ENCODE measurements at places on chromosomes 3 and 15.

DNA sequence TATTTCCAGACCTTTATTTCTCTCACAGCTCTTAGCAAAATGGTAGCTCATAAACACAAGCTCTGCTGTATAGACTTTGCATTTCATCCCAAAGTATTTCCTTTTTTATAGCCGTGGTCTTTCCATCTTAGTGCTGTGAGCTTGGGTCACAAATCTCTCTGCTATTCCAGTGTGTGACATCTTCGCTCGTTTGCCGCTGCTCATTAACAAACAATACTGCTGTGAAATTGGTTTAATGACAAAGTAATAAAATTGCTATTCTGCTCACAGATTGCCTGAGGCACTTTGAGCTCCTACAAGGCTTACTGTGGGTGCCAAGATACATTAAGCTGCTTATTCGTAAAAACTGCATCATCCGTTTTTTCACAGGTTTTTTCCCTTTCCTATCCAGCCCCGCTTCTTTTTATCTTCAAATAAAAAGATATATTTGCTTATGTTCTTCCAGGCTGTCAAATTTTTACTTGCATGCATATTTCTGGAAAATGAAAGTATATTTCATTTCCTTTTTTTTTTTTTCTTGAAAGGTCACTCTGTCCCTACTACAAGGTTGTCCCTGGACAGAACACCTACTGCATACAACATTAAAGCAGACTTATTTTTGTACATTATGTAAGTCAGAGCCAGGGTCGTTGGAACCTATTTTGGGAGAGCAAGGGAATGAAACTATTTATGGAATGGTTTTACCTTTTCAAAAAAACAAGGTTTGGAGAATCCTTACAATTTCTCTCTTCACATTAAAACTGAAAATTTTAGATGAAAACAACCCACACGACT lies 174.5 kb downstream of the MEIS2 start:
- no peak for DNase-seq

- no peak for DNase-seq
These were observed 321.2 kb upstream of the COL8A1 start for GRCh38 chr3:99317201-99317600.

- no peak for DNase-seq
These were observed 3.1 kb downstream of the GRIP2 start for GRCh38 chr3:14536837-14537589.

DNA sequence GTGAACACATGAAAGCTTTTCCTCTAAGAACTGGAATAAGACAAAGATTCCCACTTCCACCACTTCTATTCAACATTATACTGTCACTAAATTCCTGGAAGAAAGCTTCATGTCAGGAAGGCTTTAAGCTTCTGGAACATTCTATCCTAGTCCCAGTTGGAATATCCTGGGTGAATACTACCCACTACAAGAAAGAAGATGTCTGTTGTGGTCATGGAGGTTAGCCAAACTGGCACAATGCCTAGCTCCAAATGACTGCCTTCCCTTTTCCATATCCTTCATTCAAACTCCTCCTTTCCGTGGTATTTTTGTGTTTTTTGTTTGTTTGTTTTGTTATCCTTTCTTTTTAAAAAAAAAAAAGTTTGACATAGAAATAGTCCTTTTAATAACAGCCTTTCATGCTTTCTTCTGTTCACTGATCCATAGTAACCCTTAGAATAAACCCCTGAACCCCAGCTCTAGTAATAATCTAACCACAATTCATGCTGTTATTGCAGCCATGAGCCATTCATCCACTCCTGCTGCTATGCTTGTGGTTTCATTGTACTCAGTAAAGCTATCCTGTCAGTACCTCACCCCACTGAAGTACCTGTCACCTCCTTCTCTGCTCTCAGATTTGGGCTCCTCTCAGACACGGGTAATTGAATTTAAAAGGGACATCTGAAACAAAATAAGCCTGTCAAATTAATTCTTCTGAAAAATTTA lies 447.5 kb downstream of the IGSF11 start:
- no peak for DNase-seq

DNA sequence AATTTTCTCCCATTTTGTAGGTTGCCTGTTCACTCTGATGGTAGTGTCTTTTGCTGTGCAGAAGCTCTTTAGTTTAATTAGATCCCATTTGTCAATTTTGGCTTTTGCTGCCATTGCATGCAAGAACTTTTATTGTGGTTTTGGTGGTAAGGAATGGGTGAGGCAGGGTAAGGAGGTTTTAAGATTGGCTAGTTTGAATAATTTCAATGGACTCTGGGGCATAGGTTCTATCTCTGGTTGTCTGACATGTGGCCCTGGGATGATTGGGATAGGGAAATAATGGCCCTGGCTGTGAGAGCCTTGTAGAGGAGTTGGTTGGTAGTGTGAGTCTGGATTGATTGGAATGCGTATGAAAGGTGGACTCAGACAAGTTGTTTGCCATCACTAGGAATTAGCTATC lies 38.0 kb downstream of the SEC22A start:
- DNase-seq: no peak

GRCh38 chr3:38662544-38662943 lies 13.1 kb upstream of the SCN5A start:
- DNase-seq: peak; percentile 36

- DNase-seq: no peak
These were observed 1351.5 kb downstream of the ZPLD1 start for GRCh38 chr3:103786296-103786695.

GRCh38 chr3:42664438-42664803 lies 10.9 kb downstream of the ZBTB47 start:
- no peak for DNase-seq

- no peak for DNase-seq
These were observed 29.1 kb upstream of the SRGAP3 start for GRCh38 chr3:9278498-9278897.

DNA sequence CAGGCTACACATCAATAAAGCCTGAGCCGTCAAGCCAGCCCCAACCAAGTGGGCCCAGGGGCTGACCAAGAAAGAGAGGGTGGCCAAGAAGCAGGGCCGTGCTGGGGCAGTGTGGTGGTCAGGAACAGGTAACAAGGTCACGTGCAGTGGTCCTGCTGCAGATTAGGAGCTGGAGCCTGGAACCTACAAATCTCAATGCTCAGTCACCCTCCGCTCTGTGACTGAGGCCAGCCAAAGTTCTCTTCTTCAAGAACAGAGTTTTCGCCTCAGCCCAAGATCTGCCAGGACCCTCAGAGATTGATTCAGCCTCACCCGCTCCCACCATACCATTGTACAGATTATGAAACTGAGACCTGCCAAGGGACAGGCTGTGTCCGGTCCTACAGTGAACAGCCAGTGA lies 26.9 kb downstream of the GRAMD2A start:
- DNase-seq: no peak

DNA sequence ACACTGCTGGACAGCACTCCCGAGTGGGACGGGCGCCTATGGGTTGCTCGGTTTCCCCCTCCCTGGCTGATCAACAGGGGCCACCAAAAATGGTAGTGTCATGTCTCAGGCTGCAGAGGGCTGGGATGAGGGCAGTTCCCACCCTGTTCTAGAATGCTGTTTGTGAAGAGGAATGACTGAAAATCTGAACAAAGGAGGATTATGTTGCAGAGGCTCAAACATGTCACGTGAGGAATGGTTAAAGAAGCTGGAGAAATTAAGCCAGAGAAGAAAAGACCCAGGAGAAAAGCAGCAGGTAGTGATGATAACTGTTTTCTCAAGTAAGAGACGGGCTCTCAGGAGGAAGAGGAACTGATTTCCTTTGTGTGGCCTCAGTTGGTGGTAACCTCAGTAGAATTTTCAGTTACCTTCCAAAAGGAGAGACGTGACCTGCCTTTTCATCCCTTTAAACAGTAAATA lies 10.4 kb downstream of the SPG21 start:
- DNase-seq: no peak

GRCh38 chr15:100601163-100601562 lies 821 bp downstream of the LINS1 start:
- DNase-seq: peak; percentile 36

- DNase-seq: no peak
These were observed 216.8 kb upstream of the CD96 start for GRCh38 chr3:111325160-111325718.

DNA sequence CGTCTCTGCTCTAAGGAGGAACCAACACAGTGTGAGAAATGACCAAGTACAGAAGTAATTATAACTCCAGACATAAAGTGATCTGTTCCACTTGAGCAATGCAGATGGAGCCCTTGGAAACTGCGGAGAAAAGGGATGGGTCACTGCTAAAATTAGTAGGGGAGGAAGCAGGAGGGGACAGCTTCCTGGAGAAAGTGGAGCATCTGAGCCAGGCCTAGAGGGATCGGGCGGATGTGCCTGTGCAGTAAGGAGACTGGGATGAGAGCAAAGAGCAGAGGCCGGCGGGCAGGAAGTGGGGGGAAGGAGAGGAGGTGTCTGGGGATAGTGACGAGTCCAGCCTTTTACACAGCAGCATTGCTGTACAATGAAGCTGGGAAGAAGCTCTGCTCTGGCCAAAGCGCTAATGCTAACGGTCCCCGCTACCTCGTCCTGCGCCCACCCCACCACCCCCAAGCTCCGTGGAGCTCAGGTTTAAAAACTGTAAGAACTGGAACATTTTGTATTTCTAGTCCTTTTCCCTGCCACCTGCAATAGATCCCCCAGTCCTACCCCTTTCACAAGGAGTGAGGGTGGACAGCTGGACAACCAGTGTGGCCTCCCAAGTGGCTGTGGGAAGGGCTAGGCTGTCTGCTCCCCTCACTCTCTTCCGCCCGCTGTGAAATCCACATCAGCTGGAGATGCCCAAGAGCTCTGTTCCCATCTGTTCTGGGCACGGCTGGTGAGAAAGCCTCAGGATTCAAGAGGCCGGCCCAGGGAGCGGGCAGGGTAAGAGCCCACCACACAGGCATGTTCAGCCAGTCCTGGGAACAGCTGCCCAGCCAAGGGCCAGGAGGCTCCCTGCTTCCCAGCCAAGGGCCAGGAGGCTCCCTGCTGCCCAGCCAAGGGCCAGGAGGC lies 53.0 kb upstream of the HES1 start:
- DNase-seq: no peak

DNA sequence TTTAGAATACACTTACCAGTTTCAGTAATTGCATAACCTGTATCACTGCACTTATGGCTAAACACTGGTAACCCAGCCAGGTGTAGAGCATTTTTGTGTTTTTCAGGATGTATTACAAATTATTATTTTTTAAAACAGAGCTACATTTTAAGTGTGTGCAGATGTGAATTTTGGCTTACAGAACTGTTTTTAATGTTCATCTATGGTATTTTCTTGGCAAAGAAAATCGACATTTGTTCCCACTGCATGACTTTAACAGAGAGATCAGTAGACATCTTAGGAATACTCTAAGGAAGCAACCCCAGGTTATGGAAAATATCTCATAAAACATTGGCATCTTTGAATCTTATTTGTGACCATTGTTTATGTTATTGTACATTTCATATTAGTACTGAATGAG lies 73.3 kb downstream of the ATP13A4 start:
- no peak for DNase-seq
